Effector memory CD8-positive, alpha-beta T cell (primary cell): ENCODE measurements at places on chromosomes 2 and 18.

DNA sequence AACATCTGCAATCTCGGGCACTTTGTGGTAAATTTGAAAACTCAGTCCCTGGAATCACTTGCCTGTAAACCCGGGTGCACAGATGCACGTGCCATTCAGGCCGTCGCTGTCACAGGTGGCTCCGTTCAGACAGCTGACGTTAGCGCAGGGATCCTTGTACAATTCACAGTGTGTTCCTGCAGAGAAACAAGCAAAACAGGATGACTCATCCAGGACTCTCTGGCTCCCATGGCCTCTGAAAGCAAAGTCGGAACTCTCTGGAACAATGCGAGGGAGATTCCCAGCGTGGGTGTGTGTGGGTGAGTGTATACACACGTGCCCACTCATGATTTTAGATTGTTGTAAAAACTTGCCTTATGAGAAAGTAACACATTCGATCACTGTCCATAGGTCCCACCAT is 136.1 kb upstream of the PID1 start:
- DNase-seq = no peak

DNA sequence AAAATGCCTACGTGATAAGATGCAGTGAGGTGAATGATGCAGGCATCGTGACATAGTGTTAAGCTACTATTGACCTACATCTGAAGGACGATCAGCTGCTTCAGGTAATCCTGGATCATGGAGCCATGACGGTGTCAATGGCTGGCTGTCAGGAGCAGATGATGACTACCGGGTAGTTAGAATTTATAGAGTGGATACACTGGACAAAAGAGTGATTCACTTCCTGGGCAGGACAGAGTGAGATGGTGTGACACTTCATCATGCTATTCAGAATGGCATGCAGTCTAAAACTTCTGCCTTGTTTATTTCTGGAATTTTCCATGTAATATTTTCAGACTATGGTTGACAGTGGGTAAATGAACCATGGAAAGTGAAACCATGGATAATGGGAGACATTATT is 29.5 kb downstream of the METTL8 start:
- no peak for DNase-seq

GRCh38 chr2:47658646-47659320 is 124.2 kb upstream of the MSH6 start:
- no peak for DNase-seq

- no peak for DNase-seq
Observed at GRCh38 chr2:129929321-129930290, 49.9 kb upstream of the RAB6C start.

DNA sequence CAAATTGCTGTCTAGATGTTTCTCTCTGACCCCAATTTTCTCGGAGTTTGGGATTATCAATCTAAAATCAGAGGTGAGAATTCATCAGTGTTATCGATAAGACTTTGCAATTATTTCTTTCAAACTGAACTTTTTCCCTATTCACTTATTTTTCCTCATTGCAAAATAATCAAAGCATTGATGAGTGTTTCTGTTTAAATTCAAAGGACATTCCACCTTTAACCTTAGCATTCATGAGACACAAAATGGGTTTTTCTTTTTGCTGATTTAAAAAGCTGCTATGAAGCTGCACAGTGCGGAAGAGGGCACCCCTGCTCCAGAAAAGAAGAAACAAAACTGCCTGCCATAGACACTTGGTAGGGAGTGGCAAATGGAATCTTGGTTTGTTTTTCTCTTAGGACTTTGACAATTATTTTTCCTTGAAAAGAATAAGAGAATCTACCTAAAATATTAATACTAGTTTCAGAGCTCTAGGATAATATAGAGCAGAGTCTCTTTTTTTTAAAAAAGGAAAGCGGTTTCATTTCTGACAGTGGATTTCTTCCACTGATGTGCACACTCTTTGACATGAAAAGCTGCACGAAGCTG is 203.4 kb downstream of the TGIF1 start:
- DNase-seq = no peak

DNA sequence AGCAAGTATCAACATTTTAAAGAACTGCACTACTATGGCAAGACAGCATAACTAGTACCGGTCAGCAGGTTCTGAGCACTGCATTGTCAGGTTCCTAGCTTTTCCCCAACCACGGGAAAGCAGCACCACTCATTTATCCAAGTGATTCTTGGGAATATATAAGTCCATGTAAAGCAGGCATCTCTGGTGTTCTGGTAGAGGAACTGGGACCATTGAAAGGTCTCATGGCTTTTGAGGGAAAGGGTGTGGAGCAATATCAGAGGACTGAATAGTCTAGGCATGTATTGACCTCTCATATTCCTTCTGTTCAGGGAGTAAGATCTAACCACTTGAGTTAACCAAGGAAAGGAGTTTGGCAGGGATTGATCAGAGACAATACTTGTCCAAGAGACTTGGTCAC is 6.1 kb upstream of the ICA1L start:
- no peak for DNase-seq

GRCh38 chr2:145741636-145742035 is 1221.7 kb upstream of the ZEB2 start:
- DNase-seq = no peak

- no peak for DNase-seq
Observed at GRCh38 chr2:68330691-68331090, 10.9 kb upstream of the CNRIP1 start.

DNA sequence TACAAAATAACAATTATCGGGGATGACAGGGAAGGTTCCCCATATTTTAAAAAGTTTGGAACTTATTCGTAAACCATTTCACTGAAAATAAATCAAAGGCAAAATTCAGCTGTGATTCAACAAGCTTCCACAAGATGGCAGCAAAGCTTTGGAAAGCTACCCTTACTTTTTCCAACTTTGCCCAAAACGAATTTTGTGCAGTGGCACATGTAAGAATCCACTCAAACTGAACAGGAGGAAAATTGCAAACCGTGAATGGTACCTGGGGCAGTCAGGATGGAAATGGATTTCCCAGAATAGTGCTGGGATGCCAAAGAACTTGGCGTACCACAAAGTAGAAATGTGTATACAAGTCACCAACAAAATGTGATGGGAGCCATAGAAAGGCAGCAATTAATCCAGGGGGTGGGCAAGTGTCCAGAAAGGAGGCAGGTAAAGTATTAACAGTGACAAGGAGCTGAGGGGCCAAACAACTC is 10.7 kb downstream of the RPL31 start:
- DNase-seq = peak; percentile 41

DNA sequence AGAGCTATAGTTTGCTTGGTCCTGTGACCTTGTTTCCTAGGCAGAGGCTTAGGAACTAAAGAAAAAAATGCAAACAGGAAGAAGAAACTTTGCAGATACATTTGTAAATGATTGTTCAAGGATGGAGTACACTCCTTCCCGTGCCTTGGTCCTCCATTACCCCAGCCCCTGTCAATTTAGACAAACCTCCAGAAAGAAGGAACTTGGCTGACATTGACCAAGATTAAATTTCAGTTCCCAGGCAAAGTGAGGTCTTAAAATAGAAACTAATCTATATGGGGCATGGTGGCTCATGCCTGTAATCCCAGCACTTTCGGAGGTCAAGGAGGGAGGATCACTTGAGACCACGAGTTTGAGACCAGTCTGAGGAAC is 179.9 kb upstream of the FN1 start:
- no peak for DNase-seq

- DNase-seq = no peak
Observed at GRCh38 chr2:202109737-202110184, 36.7 kb downstream of the KIAA2012 start.

DNA sequence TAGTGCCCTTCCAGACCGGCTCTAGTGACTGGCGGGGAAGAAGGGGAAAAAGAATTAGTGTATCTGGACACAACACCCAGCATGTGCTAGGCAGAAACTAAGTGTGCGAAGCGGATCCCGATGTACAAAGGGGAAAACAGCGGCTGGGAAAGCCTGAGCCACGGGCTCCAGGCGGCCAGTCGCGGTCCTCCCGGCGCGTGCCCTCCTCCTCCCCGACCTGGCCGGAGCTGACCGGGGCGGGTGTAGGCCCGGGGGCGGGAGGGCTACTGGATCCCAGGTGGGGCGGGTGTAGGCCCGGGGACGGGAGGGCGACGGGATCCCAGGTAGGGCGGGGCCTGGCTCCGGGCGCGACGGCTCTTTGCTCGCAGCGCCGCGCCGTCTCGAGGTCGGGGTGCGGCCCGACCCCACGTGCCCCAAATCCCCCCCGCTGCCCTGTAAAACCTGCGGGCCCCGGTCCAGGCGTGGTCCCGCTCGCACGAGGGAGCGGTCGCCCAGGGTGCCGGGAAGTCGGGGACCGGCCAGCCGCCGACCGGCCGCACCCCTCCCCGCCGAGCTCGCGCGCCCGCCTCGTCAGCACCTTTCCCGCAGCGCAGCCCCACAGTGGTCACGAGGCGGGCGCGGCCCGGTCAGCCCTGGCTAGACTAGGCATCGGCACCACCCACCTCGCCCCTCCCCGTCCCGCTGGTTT is 48.8 kb downstream of the C2orf42 start:
- DNase-seq = no peak

DNA sequence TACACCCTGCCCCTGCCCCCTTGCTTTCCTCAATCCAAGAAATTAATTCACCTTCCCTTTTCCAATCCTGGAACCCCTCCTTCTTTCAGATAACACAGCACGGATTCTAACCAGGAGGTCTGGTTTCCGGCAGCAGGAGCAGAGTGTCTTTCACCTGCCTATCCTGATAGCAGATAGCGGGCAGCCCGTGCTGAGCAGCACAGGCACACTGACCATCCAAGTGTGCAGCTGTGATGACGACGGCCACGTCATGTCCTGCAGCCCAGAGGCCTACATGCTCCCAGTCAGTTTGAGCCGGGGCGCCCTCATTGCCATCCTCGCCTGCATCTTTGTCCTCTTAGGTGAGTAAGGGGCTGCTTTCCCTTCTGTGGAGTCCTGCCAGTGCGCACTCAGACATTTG is 216.7 kb downstream of the CDH20 start:
- DNase-seq = no peak

DNA sequence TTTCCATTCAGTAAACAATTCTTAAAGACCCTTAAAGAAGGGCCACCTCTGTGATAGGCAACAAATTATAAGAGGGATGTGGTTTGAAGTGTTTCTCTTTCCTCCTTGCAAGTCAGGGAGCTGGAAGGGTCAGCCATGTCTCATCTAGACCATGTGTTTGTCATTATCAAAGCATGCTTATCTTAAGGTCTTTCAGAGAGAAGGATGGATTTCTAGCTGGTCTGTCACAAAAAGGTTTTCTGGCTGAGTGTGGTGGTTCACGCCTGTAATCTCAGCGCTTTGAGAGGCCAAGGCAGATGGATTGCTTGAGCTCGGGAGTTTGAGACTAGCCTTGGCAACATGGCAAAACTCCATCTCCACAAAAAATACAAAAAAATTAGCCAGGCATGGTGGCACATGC is 59.2 kb upstream of the PEX13 start:
- DNase-seq = no peak

- DNase-seq = no peak
Observed at GRCh38 chr2:180966378-180966777, 14.0 kb upstream of the UBE2E3 start.

- DNase-seq = no peak
Observed at GRCh38 chr2:216664593-216665034, 30.7 kb downstream of the IGFBP5 start.

DNA sequence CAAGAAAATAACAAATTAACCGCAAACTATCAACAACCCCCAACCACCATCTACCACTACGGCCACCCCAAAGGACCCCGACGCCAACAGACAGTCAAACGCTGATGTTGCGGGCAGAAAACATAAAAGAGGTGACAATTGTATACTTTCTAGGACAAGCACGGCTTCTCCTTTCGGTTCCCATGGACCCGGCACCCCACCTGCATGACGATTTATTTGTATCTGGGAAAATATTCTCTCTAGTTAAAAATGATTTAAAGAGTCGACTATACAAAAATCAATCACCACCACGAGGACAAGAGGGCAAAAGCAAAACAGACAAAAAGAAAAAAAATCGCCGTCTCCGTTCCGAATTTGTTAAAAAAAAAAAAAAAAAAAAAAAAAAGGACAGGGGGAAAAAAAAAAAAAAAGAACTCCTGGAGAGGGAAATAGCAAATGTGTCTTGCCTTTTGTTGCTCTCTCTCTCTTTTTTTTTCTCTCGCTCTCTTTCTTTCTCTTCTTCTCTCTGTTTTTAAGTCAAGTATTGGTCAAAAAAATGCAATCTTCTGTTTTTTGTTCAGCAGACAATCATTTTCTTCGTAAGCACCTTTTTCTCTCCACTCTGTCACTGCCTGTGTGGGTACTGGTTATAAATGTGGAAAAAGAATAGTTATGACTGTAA is 3.6 kb downstream of the SIX3 start:
- no peak for DNase-seq

DNA sequence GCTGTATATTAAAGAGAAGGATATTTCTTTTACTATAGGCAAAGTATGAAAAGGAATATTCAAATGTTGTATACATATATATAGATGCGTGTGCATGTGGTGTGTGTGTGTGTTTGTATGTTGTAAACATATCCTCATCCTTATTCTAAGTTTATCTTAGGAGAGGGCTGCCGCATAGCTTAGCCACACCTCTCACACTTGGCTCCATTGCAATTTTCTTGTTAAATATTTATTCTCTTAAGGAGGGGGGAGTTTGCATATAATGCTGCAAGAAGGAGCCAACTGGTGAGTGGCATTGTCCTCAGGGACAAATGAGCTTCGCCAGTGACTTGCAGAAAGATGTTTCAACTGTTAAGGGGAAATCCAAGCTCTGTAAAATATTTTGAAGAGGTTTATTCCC is 360.1 kb upstream of the RND3 start:
- DNase-seq = no peak

GRCh38 chr2:28594000-28594331 is 98.1 kb downstream of the PLB1 start:
- DNase-seq = no peak

DNA sequence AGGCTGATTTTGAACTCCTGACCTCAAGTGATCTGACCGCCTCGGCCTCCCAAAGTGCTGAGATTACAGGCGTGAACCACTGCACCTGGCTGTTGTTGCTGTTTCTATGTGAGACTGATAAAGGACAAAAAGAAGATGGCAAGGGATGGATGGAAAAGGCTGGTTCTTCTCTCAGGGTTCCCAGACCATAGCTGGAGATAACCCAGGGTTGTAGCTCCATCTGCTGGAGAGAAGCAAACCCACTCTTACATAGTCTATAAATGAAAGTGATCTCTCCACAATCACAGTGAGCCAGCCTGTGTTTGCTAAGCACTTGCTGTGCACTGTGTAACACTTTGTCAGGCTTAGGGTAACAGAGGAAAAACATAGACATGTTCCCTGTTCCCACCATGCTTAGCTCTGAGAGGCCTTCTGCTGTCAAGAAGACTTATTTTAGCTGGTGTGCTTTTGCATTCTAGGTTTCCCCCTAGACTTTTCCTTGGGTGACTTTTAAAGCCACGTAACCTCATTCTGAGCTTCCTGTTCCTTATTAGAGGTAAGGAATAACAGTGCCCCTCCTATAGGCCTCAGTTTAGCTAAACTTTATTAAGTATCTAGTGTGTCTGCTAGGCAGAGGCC is 49.7 kb downstream of the LIMS1 start:
- DNase-seq = peak; percentile 56

GRCh38 chr2:170598067-170598395 is 117.1 kb upstream of the SP5 start:
- no peak for DNase-seq
